Stimulated activated CD8-positive, alpha-beta memory T cell treated with anti-CD3 and anti-CD28 coated beads, Interleukin-4, amount 100 ng/mL, for 1 hour (primary cell): ENCODE measurements at places on chromosomes 4 and X.

- DNase-seq, result no peak
These were observed 8.3 kb downstream of the LIN54 start for GRCh38 chr4:83002329-83002728.

GRCh38 chrX:43166874-43167273, 388.9 kb upstream of the PPP1R2C start:
- DNase-seq, result no peak

GRCh38 chrX:123860983-123861382, 1.1 kb downstream of the XIAP start:
- no peak for DNase-seq

- DNase-seq, result no peak
These were observed 71.7 kb downstream of the CFAP299 start for GRCh38 chr4:80407246-80407645.

- DNase-seq, result no peak
These were observed 47.2 kb downstream of the RAB33B start for GRCh38 chr4:139501117-139501516.

DNA sequence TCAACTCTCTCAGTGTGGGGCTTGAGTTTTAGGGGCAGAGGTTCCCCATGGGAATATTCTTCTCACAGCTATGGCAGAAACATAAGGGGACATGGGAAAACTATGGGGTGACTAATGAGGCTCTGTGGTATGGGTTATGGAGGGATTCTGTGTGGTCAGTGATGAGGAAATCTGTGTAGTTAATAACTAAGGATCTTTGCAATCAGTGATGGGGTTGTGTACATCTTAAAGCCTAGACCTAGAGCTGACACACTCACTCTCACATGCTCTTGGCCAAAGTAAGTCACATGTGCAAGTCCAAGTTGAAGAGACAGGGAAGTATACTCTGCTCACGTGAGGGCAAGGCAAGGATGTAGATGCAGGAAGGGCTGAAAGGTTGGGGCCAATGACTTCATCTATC, 86.4 kb upstream of the UXT start:
- DNase-seq, result no peak

DNA sequence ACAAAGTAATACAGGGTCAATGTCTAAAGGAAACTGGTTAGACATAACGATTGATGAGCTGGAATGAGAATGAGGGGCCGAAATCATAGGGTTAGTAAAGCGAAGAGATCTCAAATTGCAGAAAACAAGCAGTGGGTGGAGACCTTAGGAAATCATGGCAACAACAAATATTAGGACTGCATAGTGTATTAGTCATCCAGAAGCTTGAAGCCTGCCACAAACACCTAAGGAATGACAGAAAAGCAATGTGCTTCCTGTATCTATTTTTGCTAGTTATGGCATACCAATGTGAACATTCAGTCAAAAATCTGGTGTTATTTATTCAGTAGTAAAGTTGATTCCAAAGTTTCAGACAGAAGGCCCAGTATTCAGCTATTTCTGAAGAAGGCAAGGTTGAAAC, 410.9 kb upstream of the CT83 start:
- no peak for DNase-seq

DNA sequence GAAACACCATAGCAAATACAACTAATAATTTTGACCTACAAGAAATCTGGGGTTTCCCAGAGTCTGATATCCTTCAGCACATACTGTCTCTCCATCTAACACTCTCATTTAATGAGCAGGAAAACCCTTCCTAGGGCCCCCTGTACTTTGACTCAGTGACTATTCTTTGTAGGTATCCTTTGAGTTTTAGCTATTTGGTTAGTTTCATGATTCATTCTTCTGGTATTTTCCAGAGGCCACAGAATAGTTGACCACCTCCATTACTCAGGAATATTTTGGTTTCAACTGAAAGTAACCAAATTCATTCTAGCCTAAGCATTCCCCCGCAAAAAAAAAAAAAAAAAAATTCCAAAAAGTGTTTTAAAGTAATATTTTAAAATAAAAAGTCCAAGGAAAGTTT, 140.0 kb downstream of the IDS start:
- DNase-seq, result no peak

GRCh38 chr4:119314356-119314755, 7.6 kb downstream of the FABP2 start:
- no peak for DNase-seq

DNA sequence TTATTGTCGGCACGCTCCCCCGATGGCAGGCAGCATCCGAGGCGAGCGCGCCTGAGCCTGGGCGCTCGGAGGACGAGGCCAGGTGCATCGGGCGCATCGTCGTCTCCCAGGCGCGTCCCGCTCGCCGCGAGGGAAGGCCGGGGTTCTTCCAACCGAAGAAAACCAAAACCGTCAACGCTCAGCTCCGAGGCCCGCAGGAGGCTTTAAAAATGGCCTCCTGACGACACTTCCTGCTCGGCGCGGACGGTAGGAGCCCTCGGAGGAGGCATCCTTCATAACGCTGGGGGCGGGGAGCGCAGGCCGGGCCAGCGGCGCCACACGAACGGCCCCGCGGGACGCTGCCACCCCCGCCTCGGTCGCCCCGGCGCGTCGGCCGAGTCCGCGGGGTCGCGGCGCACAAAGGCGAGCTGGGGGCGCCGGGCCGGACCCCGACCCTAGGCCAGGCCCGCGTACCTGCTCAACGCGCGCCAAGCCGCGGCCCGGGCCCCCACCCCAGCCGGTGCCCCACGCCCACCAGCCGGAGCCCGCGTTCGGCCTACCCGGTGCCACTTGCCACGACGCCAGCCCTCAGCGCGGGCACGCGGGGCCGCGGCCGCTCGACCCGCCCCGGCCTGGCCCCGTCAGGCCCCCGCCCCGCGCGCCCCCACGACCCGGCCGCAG, 501 bp downstream of the ZNF518B start:
- DNase-seq, result no peak

DNA sequence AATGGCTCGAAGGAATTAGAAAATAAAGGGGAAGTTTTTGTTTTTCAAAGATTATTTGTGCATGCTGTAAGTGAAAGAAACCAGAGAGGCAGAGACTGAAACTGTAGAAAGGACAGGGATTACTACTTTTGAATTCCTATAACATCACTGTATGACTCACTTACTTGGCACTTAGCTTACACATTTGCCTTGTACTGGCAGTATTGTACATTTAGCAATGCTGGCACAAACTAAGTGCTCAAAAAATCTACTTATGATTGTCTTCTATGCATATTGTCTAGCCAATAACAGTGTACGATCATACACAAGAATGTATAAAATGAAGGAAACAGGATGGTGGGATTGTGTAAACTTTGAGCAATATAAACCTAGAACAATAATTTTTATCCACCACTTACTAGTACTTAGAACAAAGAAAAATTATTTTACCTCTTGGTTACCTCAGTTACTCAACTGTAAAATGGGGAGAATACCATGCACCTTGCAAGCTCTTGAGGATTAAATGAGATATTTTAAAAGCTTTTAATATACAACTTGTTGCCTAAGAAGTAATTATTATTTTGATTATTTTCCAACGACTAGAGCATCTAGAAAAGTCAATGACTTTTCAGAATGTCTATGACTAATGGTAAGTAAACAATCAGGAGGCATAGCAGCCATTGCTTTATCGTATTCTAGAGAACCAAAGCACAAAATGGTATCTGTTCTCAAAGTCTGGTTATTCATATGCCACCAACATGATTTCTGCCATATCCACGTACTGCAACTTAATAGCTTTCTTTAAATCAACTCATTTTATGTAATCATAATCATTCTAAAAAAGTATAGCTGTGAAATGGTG, 4.7 kb downstream of the FAM120C start:
- DNase-seq, result no peak

DNA sequence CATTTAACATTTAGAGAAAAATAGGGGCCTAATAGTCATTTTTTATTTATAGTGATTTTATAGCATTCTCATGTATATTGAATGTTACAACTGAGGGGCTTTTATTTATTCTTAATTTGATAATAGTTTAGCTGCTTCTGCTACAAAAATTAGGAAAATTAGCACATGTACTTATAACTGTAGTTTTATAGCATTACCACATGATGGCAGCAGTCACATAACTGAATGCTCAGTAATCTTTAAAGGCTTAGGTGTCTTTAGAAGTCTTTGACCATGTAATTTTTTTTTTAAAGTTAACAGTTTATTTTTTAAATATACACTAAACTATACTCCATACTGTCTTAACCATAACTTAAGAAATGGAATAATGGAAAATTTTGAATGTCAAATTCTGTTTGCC, 136.6 kb downstream of the STAG2 start:
- no peak for DNase-seq

- DNase-seq, result no peak
These were observed 1.1 kb upstream of the RAP1GDS1 start for GRCh38 chr4:98260047-98260578.

- no peak for DNase-seq
These were observed 226.3 kb upstream of the PGRMC2 start for GRCh38 chr4:128513664-128514484.

GRCh38 chrX:139194571-139195280, 335.8 kb upstream of the F9 start:
- no peak for DNase-seq

DNA sequence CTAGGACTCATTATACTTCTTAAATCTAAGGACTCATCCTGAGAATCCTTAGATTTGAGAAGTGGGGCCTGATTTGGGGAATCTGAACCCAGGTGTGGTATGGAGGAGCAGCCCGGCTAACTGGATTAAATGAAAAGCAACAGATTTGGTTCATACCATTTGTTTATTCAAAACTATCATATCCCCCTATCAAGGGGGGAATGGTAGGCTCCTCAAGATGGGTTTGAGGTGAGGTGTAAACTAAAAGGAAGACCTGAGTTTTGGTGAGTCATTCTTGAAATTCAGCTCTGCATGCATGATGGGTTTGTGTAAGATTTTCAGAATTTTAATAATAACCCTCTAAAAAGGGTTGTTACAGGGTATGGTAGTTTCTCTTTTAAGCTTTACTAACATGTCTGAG, 53.4 kb downstream of the CASP6 start:
- DNase-seq, result no peak

DNA sequence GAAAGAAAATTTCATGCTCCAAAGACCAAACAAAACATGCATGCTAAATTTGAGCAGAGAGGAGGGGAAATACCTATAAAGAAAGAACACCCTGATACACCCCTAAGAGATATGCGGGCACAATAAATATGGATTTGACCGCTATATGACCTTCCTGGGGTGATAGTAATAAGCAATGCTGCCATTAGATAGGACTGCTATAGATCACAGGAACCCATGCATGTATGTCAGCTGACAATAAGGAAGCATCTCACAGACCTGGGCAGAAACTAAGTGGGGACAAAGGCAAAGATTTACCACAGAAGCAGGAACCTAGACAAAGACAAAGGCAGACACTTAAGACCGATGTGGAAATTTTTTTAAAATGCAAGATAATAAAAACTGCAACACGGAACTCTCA, 21.3 kb downstream of the ZNF721 start:
- DNase-seq, result no peak

DNA sequence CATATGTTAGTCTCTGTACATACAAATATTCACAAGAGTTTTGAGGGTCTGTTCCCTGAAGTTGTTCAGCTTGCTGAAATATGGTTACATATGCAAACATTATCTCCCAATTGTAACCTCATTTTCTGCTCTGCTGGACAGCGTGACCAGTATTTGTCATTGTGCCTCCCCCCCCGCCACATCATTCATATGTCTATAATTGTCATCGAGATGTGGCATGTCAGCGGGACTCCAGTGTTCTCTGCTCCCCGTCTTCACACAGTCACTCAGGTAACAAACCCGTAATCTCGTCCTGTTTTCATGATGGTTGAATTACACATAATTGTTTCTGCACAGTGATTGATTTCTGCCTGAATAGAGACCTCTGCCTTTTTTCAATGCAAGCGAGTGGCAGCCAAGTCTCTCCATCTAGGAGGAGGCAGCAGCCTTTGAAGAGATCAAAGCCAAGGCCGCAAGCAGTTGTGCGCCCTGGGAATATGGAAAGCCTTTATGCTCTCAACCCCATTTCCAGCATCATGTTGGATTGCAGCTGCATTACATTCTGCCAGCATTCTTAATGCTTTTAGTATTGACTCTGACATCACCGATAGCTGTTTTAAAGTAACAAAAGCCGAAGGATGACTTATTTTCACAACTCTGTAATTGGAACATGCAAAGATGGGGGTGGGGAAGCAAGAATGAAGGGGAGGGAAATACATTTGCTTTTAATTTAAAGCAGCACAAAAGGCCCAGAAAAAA, 27.4 kb downstream of the LEF1 start:
- DNase-seq, result no peak

GRCh38 chr4:46390355-46391058, 579 bp upstream of the GABRA2 start:
- DNase-seq, result no peak

DNA sequence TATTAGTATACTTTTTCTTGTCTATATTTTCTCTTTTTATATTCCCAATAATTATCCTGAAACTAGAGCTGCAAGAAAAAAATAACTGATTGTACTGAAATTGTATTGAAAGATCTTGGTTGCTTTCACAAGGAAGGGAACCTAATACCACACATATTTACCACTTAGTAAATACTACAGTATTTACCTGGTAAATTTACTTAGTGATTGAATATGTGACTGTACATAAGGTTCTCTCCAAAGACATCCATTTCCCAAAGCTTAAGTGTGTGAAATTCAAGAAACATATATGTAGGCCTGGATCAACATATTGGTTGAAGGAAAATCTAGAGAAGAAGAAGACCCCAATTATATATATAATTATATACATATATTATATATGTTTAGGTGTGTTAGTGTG, 1272.7 kb downstream of the C4orf33 start:
- no peak for DNase-seq

DNA sequence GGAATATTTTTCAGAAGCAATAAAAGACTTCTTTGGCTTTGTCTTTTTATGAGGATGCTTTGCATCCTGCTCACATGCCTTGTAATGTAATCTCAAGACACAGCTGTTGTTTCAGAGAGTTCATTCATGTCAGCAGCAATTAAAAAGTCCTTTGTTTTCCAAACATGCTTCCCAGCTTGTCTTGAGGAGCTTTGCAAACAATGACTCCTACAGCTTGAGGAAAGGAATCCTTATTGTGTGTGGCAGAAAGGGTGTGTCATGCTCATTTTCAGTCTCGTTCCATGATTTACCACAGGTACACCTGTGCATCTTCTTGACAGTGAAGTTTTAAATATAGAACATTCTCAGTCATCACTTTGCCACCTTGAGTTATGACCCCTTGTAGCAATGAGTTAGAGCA, 139.2 kb upstream of the AADAT start:
- no peak for DNase-seq

GRCh38 chrX:19627081-19627480, 111.8 kb upstream of the MAP3K15 start:
- no peak for DNase-seq

- no peak for DNase-seq
These were observed 4.8 kb downstream of the AREG start for GRCh38 chr4:74449571-74450297.

GRCh38 chr4:185128272-185129119, 14.6 kb upstream of the SLC25A4 start:
- DNase-seq, result no peak

DNA sequence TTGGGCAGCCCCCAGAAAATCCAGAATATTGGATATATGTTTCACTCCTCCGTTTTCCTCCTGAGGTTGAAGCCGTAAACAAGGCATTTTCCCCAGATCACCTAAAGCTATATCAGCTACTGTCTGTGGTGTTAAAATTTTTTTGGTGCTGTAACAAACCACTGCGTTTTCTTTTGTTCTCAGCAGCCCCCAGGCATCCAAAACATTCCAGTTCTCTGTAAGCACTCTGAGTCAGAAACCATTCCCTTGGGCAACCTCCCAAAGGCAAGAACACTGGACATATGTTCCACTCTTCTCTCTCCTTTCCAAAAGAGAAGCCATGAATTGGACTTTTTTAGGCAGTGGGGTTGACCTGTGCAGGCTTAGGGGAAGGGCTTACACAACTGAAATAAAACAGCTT, 310.9 kb downstream of the MID1IP1 start:
- DNase-seq, result no peak

- DNase-seq, result no peak
These were observed 203.4 kb downstream of the ANKRD50 start for GRCh38 chr4:124509151-124509550.
